ENCODE measurements at places on chromosomes 16 and 17.

DNA sequence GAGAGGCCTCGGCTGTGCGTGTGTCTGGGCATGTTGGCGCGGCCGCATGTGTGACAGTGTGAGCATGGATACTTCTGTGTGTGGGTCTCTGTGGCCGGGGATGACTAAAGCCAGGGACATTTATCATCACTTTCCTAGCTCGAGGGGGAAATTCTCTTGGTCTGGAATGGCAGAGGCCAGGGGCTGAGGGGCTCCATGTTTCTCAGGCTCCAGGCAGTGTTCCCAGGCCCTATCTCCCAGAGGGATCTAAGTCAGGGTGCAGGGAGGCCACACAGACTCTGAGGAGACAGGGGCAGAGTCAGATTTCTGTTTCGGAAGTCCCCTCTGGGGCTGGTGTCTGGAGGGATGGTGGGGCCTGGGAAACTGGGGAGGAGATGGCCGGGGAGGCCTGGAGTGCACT, 23.7 kb upstream of the SPNS2 start:
- DNase-seq, result no peak

GRCh38 chr17:29102046-29102445, 59.1 kb downstream of the PIPOX start:
- no peak for DNase-seq

GRCh38 chr16:80466024-80466987, 74.5 kb upstream of the DYNLRB2 start:
- peak; percentile 17 for DNase-seq

- no peak for DNase-seq
Observed at GRCh38 chr17:64123114-64123513, 6.8 kb downstream of the ERN1 start.

DNA sequence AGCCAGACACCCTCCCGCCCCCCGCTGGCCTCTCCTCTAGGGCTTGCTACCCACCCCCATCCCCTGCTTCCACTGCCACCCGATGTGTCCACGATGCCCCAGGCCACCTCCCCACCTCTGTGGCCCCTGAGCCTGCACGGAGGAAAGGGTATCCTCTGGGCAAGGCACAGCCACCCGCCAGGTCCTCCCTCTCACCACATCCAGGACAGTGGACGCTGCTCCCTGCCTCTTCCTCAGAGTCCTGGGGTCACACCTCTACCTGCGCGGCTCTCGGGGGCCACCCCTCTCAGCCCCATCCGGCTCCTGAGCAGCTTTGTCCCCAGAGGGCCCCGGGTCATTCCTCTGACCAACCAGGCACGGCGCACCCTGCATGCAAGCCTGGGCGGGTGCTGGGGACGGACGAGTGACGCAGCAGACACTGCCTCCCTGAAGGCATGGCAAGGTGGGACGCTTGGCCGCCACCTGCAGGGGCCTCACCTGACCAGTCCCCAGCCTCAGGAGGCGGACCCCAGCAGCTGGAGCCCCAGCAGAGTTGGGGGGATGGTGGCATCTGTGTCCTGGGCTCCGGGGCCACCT, 24.8 kb downstream of the FLYWCH1 start:
- DNase-seq, result no peak

DNA sequence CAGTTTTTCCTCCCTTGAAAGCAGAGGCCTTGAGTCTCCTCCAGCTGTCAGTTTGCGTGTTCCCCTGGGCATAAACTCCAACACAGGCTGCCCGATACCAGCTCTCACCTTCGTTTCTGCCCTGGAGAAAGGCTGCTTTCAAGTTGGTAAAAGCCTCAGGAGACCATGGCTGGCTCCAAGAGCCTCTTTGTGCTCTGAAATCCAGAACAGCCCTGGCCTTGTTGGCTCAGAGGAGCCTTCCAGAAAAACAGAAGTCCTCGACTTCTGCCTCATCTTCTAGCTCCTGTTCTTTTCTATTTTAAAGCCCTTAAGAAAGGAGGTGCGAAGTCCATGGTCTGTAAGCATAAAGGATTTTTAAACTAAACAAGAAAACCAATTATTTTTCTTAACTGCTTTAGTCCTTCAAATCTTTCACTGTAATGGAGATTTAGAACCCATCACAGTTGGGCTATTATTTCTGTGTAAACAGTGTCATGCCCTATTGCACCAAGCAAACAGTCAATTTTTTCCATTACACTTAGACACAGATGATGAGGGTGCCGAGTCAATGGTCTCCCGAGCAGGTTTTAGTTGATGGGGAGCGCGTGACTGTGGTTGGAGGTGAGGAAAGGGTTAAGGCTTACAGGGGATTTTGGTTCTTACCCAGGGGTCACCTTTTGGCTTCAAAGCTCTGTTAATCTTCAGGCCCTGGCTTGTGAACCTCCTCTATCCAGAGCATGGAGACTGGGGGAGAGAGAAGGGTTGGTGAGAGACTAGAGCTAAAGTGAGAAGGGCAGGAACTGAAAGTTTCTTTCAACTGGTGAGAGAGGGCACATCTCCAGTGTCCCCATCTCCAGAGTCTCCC, 212.8 kb downstream of the MSI2 start:
- no peak for DNase-seq

DNA sequence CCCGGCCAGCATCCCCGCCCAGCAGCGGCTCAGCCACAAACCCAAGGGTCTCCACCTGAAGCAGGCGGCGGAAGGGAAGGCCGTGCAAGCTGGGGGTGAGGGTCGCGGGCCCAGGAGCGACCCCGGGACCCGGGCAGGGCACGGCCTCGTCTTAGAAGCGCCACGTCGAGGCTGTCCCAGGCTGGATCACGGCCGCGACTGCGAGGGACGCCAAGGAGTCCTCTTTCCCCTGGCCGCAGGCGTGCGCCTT, 538 bp upstream of the CCNF start:
- no peak for DNase-seq

- DNase-seq, result no peak
Observed at GRCh38 chr17:69480245-69480644, 65.7 kb downstream of the MAP2K6 start.

Measured in fibroblast of the conjunctiva (primary cell).